ENCODE measurements at places on chromosomes 16 and 17. TPM values are rescaled to one million over a fixed set of nuclear protein-coding genes. Genes with fewer than 3 reads are reported as not detected.
A peak's percentile ranks its signal among the peaks of the same experiment; 100 is the strongest.

Gene RNF227
- total RNA-seq, result 2.5 TPM

DNA sequence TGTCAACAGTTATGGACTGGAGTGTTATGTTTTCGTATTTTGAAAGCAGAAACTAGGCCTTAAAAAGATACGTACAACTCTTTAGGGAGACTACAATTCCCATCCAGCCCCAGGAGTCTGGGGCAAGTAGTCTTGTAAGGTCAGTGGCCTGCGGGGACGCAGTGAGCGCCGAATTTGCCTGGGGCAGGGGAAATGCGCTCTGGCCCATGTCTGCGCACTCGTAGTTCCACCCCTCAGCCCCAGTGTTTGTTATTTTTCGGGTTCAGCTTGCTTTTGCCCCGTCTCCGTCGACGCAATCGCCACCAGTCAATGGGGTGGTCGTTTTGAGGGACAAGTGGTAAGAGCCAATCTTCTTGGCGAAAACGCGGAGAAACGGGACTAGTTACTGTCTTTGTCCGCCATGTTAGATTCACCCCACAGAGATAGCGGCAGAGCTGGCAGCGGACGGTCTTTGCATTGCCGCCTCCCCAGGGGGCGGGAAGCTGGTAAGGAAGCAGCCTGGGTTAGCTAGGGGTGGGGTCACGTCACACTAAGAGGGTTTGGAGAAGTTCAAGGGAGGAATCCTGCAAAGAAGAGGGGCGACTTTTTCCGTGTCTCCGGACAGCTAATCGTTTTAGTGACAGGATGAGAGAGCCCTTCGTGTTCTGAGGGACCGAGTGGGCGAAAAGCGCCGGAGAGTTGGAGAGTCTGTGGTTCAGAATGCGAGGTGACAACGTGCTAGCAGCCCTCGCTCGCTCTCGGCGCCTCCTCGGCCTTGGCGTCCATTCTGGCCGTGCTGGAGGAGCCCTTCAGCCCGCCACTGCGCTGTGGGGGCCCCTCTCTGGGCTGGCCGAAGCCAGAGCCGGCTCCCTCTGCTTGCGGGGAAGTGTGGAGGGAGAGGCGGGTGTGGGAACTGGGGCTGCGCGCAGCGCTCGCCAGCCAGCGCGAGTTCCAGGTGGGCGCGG is 1.1 kb upstream of the BRCA1 start:
- no peak for DNase-seq

DNA sequence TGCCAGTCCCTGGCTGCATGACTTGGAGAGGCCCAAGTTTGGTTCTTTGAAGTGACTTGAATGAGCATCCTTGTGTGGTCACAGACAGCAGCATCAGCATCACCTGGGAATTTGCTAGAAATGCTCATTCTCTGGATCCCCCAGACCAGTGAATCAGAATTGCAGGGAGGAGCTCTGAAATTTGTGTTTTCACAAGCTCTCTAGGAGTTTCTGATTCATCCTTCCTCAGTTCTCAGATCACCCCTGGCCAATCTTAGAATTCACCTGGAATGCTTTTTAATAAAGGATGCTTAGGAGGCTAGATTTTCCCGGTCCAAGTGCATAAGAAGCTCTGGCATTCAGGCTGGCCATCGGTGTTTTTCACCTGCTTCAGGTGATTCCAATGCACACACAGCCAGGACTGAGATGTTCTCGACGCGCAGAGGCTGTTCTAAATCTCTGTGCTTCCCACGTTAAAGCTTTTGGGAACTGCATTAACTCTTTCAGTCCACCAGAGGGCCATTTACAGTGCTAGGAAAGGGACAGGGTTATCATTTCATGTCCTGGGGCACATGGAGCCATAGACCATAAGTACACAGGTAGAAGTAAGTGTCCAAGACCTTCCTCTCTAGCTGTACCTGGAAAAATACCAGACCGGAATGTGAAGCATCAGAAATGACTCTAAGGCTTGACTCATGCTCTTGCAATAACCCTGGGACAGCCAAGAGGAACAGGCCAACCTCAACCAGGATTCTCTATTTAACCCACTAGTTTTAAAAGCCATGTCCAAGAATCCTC is 85.7 kb upstream of the XYLT1 start:
- no peak for DNase-seq

- no peak for DNase-seq
Observed at GRCh38 chr16:6125483-6126259, 1028.1 kb upstream of the EEF2KMT start.

Gene GPRC5C
- not detected for total RNA-seq

Gene ADAP2
- 1.1 TPM for total RNA-seq

- no peak for DNase-seq
Observed at GRCh38 chr17:34733333-34733732, 154.0 kb downstream of the TMEM132E start.

GRCh38 chr16:19210280-19210924 is 42.4 kb downstream of the SYT17 start:
- DNase-seq, result no peak

Gene GUCY2D
- not detected for total RNA-seq

DNA sequence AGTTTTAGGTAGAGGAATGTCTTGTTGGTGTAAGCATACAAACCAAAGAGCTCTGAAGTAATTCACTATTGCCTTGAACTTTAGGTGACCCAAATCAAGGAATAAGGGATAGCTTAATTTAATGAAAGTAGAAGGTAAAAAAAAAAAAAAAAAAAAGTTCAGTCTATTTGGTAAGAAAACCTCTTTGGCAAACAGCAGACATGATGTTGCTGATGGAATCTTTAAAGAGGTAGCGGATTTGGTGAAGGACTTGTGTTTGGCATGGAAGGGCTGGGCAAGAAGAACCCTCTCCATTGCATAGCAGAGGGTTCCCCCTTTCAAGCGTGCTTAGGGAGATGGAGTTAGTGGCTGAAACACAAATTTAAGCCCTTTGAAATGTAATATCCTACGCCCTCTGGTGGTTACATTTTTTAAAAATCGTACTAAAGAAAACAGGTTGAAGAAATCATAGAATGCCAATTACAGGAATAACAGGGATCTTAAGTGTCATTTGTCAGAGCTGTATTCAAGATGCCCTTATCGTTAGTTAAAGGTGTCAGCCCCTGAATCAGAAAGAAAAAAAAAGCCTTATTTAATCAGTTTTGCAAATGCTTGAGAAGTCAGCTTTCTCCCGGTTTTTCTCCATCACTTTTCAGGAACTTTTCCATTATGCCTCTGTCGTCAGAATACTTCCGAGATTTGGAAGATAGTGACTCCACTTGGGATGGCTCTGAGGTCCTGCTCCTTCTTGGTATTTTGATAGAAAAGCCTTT is 383.1 kb downstream of the KCNJ2 start:
- no peak for DNase-seq

DNA sequence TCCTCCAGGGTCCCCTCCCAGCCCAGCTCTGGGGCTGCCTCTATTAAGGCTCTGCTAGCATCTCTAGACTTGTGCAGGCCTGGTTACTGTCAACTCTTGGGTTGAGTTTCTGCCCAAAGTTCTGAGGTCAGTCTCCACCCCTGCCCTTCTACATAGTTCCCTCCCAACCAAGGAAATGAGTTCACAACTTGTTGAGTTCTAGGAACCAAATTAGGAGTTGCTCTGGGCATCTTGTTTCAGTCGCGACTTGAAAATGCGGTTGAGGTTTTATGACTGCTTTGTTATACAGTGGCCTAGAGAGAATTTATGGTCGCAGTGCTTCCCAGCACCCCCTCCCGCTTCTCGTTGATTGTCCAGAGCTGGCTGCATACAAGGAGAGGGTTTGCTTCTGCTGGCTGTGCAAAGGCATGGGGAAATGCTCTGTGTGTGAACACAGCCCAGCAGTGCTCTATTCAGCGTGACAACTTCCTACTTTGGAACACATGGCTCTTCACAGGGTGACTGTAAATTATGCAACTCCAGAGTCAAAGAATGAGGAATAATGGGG is 20.2 kb downstream of the GNAO1 start:
- no peak for DNase-seq

GRCh38 chr17:50855708-50856330 is 10.3 kb downstream of the TOB1 start:
- DNase-seq, result no peak

DNA sequence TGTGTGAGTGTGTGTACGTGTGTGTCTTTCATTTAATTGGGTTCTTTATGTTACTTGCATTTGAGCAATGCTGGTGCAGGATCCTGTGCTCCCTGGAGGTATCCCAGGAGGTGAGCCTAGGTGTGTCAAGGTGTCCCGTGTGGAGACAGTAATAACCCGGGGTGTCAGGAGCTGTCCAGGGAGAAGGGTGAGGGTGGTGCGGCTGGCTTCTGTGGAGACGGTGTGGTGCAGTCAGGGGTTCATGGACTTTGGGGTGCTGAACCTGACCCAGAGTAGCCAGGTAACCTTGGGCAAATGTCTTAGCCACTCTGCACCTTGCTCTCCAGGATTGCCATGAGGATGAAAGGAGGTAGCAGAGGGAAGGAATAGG is 7.4 kb upstream of the ELAC2 start:
- DNase-seq, result no peak

Gene IGF2BP1
- not detected for total RNA-seq

- no peak for DNase-seq
Observed at GRCh38 chr17:33615861-33616260, 322.8 kb upstream of the ASIC2 start.

GRCh38 chr17:40457964-40458791 is 14.9 kb downstream of the IGFBP4 start:
- DNase-seq, result no peak

Gene GLP2R
- not detected for total RNA-seq

- DNase-seq, result no peak
Observed at GRCh38 chr17:50604513-50604912, 30.2 kb upstream of the ABCC3 start.

Gene CX3CL1
- total RNA-seq, result not detected

- no peak for DNase-seq
Observed at GRCh38 chr16:57367116-57367752, 5.1 kb upstream of the CX3CL1 start.

DNA sequence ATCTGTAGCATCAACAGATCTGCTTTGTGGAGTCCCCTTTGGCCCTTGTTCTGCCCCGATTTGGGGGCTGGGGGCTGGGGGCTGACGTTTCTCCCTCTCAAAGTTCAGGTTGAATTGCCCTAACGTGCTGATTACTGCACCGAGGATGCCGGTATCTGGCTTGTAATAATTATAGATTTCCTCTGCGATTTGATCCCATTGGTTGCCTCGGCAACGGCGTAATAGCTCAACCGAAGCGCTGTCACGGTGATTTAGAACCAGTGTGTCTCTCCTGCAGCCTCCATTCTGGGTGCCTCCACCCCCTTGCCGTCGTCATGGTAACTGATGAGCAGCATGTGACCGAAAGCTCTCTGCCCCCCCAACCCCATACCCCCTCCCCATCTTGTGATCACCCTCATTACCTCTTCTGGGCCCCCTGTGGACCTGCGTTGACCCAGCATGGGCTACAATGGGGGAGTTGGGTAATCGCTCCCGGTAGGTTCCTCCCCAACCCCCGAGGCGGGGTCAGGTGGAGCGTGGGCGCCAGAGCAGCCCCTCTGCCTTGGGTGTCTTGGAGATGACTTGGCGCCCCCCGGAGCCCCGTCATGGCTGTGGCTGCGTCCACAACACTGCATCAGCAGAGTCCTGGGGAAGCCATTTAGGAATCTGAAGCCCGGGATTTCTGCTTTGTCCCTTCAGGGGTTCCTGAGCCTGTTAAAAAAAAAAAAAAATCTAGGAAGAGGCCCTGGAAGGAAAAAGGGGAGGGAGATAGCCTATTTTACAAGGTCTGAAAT is 38.4 kb downstream of the ABAT start:
- no peak for DNase-seq

DNA sequence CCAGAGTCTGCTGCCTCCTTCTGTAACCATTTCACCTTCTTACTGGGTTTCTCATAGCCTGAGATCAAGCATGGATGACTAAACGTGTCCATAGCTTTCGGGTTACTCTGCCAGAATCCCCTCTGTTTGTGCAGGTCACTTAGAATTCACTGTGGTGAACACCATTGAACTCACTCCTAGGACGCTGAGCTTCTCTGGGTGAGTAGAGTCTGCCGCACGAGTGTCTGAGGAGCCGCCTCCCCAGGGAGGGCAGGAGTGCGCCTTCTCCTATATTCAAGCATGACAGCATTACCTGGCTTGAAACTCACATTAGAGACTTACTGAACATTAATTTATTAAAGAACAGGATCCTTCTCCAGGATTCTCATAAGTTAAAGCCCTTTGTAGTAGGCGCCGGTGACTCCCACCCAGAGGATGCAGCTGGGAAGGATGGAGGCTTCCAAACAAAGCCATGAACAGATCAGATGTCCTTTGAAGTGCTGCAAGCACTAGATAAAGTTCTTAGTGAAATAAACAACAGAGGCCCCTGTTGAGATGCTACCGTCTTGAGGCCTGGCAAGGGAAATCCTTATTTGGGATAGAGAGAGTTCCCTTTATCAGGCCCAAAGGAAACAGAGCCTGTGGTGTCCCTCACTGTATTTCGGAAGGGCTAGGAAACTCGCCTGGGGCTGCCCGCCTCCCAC is 144.6 kb upstream of the PLCG2 start:
- no peak for DNase-seq

Gene EVPLL
- not detected for total RNA-seq

- DNase-seq, result peak; percentile 57
Observed at GRCh38 chr17:82831041-82831817, 8.6 kb downstream of the ZNF750 start.

GRCh38 chr17:56577190-56577842 is 16.2 kb upstream of the NOG start:
- no peak for DNase-seq

Gene TMEM238L
- not detected for total RNA-seq

DNA sequence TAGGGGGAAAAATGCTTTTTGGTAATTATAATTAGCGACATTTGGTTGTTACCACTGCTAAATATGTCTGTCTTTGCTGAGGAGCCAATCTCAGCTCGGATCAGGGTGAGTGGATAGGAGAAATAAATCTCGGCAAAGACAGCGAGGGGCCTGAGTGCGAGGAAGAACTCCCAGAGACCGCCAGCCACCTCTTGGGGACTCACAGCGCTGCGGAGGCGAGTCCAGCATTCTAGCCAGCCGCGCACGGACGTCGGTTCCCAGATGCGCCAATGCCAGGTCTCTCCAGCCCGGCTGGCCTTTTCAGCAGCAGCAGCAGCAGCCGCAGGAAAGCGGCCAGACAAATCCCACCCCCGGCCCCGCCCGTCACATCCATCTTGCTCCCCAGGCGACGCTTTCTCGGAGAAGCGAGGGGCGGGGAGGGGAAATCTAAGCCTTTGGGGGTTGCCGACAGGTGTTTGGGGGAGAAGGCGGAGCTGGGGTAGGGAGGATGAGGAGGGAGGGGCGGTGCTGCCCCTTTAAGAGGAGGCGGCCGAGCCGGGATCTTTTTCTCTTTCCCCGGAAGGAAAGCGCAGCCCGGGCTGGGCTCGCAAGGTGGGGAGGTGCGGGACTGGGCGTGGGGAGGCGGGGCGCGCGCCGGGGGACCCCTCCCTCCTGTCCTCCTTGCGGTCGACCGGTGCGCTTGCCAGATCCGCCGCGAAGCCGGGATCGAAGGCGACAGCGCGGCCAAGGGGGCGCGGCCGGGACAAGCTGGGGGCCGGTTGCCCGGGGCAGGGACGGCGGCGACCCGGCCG is at the start of gene ITGA3:
Gene ITGA3 (plus strand): TSS at position 685 of the 791 bp plus-strand sequence. CDS start 330 bp downstream, outside the sequence.
- DNase-seq, result peak; percentile 69

DNA sequence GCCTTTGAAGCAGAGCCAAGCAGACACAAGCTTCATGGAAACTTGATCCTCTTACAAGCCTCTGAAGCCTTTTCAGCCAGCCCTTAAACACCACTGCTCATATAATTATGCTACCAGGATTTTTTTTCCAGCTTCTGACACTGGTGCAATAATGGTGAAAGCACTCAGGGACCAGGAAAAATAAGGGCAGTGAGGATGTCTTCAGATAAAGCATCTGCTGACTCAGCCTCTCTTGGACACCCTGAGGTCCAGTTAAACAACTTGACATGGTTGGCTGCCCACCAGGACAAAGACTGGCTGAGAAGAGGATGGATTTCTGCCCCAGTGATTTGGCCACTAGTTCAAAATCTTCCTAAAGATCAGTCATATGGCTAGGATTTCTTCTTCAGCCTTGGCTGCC is 124.2 kb upstream of the N4BP1 start:
- DNase-seq, result no peak

GRCh38 chr17:18974407-18975149 is 22.6 kb downstream of the SLC5A10 start:
- no peak for DNase-seq

Data from natural killer cell treated with Interleukin-12 subunit alpha and Interleukin-12 subunit beta and Interleukin-15 and Interleukin-18, amount 100 ng/mL, for 72 hours (primary cell).